ENCODE measurements at places on chromosomes 11 and 22.

DNA sequence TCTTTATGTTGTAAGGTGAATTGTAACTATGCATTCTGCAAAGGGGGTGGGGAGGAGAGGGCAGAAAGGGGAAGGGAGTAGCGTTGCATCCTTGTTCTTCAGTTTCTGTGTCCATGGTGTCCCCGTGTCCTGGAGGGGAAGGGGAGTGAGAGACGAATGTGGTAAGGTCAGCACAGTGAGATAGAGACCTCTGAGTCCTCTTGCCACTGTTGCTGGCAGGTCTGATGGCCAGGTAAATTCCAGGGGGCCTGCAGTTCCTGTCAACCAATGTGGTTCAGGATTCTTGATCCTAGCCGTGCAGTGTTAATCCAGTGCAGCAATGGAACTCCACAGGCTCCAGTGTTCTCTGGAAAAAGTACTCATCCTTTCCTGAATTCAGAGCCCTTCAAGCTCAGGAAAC is 14.6 kb upstream of the ADSL start:
- no peak for DNase-seq

- DNase-seq: no peak
Measured at GRCh38 chr22:50733521-50734342, 4.3 kb upstream of the ACR start.

GRCh38 chr11:134253188-134253993 is at the start of the genes ACAD8 and THYN1:
ACAD8 (plus strand) TSS chr11:134253568; CDS start chr11:134253601, 33 bp downstream.
THYN1 (minus strand) TSS chr11:134253352; CDS start chr11:134252882, 470 bp downstream.
- DNase-seq: peak; percentile 99

- no peak for DNase-seq
Measured at GRCh38 chr11:83025267-83025704, 46.4 kb downstream of the RAB30 start.

- DNase-seq: no peak
Measured at GRCh38 chr11:65639623-65640482, 2.0 kb downstream of the SIPA1 start.

- no peak for DNase-seq
Measured at GRCh38 chr11:97430877-97431276, 1041.1 kb downstream of the JRKL start.

GRCh38 chr22:49918911-49919881 is 762 bp downstream of the CRELD2 start:
- DNase-seq: no peak

DNA sequence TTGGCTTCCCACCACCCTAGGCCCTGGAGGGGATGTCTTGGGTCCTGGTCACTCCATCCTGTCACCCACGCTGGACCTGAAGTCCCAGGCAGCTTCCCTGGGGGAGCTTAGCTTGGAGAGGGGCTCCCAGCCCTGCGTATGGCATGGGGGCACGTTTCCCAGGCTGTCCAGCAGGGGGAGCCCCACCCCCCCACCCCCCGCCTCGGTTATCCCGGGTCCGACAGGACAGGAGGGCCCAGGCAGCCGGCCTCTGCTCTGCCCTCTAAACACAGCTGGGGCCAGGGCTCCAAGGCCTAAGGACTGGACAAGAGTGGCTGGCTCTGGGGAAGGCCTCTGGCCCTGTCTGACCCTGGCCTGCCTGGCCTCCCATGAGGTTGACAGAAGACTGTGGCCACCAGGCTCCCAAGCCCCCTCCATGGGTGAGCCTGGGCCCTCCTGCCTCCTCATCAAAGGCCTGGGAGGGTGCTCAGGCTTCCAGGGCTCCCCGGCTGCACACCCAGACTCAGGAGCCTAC is 104.8 kb downstream of the NECTIN1 start:
- no peak for DNase-seq

DNA sequence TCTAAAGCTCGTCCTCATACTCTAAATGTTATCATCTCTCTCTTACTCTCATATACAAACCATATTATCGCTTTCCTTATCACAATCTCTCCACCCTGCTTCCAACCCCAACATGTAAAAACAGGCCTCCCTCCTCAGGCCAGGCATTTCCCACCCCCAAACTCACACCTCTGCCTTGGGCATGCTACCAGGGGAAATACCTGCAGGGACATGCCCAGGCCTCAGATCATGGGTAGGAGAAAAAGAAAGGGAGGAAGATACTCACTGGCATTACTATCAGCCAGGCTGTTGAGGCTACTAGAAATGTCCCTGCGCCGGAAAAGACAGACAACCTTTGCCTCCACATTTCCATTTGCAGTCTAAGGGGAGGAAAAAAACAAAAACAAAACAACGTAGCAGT is 1.8 kb downstream of the MTA2 start:
- no peak for DNase-seq

GRCh38 chr11:127057126-127057525 is 56.6 kb upstream of the KIRREL3 start:
- no peak for DNase-seq

- DNase-seq: no peak
Measured at GRCh38 chr22:28112548-28113043, 193.5 kb upstream of the PITPNB start.

DNA sequence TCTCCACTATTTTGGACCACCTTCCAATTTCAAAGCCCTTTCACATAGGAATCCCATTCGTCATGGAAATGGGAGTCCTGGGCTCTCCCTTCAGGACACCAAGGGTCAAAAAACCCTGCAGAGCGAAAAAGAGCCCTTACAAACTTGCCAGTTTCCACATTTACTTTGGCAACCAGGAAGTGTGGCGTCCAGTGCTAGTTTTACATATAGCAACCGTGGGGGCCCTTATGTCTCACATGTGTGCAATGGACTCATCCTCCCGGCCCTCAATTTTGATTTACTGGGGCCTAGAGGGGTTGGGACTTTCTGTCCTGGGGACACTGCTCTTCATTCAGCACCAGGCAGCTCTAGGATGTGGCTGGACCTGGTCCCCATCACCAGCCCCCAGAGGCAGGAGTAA is 33.7 kb downstream of the DAGLA start:
- no peak for DNase-seq

DNA sequence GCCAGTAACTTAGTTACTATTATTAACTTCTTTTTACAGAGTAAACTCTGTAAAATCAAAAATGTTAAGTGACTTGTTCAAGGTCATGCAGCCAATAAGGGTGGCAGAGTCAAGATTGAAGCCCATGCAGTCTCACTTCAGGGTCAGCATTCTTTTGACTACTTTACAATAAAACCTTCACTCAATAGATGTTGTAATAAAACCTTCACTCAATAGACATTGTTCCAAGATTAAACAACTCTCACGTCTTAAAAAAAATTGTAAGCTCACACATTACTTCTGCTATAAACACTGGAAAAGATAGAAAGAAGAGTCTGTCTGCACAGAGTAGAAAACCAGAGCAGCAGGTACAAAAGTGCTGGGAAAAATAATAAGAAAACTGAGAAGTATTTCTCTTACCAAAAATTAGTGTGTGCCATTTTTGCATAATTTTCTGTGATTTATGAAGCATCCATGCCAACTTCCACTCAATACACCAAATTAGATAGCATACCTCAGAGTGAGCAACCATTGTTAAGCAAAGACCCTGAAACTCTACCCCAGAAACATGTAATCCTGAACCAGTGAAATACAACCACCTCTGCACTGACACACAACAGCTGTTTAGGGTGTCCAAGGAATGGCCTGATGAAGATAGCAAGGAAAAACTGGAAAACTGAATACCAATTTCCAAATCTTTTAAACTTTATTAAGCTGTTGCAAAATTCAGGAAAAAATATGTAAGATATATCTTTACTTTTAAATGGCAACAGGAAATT is 4.9 kb upstream of the SOX6 start:
- peak; percentile 13 for DNase-seq

GRCh38 chr11:45930031-45930794 is 7.8 kb downstream of the LARGE2 start:
- peak; percentile 75 for DNase-seq
